ENCODE measurements at places on chromosomes 3 and 15.

- no peak for DNase-seq
Measured at GRCh38 chr3:111666041-111666735, 71.0 kb upstream of the ZBED2 start.

DNA sequence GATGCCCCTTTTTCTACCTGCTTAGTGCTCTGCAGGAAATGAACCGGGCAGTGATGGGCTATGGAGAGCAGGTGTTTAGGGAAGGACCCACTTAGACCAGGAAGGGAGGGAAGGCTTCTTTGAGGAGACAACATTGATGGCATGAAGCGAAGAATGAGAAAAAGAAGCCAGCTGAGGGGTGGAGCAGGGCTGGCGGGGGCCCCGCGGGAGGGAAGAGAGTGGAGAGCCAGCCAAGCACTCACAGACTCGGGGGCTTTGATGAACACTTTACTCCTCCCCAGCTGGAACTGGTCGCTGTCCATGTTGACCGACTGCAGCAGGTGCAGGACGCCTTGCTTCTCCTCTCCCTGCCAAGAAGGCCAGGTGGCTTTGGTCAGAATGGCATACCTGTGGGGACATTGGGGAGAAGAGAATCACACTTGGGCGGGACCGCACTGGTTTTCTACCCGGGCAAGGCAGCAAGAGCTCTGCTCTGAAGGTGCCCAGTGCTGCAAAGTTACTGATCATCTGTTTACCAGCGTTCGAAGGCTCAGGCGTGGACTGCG lies 28.4 kb upstream of the LDHAL6B start:
- DNase-seq = no peak

GRCh38 chr3:11136830-11137626 lies 17.3 kb upstream of the HRH1 start:
- no peak for DNase-seq

DNA sequence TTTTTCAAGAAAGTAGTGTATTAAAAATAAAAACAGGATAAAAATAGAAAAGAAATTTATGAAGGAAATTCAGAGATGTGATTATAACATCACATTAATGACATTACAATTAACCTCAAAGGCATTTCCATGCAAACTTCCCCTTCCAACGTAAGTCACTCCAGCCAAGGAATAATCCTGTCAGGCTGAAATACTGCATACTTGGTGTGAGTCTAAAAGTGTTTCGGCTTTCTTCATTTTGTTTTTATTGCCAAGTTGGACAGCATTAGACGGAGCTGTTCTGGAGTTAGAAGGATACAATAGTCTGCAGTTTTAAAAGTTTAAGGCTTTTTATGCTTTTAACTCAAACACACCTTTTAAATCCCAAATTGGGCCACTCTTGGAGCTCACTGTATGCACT lies 435.0 kb downstream of the MECOM start:
- DNase-seq = no peak

DNA sequence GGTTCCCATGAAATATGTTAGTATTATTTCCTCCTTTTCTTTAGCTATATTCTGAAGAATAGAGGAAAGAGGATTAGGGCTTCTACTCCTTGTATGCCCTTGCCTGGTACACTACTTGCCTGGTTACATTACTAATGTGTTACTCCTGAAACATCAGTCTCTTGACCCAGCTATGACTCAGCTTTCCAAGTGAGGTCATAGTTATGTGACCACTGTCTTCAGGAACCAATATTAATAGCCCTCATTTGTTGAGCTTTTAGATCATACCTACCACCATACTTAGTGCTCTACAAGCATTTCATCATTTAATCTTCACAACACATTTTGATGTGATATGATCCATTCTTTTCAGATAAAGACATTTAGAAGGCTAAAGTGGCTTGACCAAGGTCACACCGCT lies 60.3 kb downstream of the CMSS1 start:
- peak; percentile 24 for DNase-seq

GRCh38 chr3:159532577-159532976 lies 456.1 kb upstream of the IL12A start:
- no peak for DNase-seq

GRCh38 chr15:69021895-69022294 lies 7.4 kb downstream of the NOX5 start:
- no peak for DNase-seq

DNA sequence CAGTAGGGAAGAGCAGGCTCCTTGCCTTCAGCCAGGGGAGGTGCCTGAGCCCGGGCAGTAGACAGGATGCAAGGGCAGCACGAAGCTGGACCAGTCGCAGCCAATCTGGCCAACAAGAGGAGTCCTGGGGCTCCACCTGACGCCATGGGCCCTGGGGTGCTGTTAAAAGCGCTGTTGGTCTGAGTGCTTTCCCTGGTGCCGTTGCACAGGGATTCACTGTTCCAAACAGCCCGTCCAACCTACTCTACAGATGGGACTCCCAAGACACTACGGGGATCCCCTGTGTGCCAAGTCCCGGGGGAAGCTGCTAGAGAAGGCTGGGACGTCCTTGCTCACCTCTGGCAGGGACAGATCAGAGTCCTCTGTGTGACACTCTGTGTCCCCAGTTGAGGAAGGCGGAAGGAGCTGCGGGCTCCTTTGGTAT lies 632 bp downstream of the CTSH start:
- no peak for DNase-seq

GRCh38 chr3:67490658-67491057 lies 163.8 kb downstream of the SUCLG2 start:
- DNase-seq = no peak

DNA sequence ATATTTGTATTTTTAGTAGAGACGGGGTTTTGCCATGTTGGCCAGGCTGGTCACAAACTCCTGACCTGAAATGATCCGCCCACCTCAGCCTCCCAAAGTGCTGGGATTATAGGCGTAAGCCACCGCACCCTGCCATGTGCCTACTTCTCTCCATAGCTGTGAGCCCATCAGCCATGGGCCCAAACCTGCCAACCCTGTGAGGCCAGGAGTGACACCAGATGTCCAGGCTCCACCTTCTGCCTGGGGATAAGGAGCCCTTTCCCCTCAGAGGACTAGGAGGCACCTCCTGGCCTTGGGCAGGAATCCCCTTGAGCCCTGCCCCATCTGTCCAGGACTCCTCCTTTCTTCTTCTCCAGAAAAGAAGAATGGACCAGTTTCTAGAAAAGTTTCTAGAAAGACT lies 14.2 kb upstream of the RFT1 start:
- no peak for DNase-seq

- peak; percentile 54 for DNase-seq
Measured at GRCh38 chr3:171956705-171957104, 82.7 kb upstream of the FNDC3B start.

GRCh38 chr3:99466331-99466730 lies 172.1 kb upstream of the COL8A1 start:
- DNase-seq = no peak

- no peak for DNase-seq
Measured at GRCh38 chr3:17542591-17542990, 199.8 kb downstream of the TBC1D5 start.

- DNase-seq = peak; percentile 32
Measured at GRCh38 chr3:119580067-119580760, 922 bp downstream of the ADPRH start.

DNA sequence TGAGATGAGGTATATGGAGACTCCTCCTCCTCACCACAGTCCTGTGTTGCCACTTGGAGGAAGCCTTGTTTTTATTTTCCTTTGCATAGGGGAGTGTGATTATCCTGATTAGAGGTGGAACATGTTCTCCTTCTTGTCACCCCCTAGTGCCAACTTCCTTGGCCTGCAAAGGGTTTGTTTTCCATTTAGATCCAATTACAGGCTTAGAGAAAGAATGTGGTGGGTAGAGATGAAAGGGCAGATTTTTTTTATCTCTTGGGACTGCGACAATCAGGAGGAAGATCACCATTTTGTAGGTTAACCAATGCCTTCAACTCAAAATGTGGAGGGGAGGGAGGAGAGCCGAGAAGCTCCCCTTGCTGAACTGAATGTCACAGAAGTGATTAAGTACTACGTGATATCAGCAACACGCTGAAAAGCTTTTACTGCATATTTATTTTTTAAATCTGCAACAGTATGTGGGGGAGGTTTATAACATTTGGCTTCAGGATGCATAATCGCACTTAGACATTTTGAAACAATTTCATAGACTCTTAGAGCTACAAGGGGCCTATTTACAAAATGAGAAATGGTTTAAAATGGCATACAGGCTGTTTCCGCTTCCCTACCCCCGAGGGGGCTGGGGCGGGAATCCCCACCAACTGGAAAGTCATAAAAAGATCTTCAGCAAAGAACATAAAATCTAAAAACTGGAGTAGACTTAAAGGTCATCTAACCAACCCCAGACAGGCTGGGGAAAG lies 2.4 kb downstream of the LMCD1 start:
- no peak for DNase-seq

DNA sequence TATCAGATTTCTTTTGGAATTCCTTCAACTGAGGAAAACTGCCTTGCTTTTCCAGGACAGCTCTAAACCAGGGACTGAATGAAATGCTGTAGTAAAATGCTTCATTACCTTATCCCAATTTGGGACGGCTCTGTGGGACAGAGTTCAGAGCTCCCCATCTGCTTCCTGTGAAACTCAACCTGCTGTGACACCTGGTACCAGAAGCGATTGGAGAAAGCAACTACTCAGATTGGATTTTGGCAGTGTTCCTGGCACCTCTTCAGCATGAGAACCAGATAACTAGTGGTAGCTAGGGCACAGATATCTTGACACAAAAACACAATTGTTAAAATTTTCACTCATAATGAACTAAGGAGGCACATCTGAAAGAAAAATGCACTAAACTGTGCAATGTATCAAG lies 539.1 kb downstream of the SI start:
- no peak for DNase-seq

- DNase-seq = no peak
Measured at GRCh38 chr15:45710657-45711056, 75.8 kb downstream of the SQOR start.

DNA sequence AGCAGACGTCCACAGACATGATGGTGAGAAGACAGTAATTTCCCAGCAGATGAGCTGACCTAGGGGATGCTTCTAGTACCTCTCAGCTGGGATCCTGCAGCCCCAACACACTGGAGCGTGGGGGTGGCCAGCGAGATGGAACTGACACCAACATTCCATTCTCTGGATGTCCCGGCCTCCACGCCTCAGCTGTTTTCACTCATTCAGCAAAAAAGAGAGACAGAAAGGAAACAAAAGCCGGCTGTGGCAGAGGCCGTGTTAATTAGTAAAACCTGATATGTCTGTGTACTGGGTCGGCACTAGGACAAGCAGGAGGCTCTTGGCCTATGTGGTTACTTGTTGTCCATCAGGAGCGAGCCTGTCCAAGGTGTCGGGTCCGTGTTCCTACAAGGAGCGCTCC lies 82.6 kb upstream of the MYZAP start:
- no peak for DNase-seq

GRCh38 chr3:23815879-23816278 lies 10.1 kb downstream of the UBE2E1 start:
- DNase-seq = no peak

- DNase-seq = no peak
Measured at GRCh38 chr15:39976291-39977274, 42.7 kb downstream of the EIF2AK4 start.

DNA sequence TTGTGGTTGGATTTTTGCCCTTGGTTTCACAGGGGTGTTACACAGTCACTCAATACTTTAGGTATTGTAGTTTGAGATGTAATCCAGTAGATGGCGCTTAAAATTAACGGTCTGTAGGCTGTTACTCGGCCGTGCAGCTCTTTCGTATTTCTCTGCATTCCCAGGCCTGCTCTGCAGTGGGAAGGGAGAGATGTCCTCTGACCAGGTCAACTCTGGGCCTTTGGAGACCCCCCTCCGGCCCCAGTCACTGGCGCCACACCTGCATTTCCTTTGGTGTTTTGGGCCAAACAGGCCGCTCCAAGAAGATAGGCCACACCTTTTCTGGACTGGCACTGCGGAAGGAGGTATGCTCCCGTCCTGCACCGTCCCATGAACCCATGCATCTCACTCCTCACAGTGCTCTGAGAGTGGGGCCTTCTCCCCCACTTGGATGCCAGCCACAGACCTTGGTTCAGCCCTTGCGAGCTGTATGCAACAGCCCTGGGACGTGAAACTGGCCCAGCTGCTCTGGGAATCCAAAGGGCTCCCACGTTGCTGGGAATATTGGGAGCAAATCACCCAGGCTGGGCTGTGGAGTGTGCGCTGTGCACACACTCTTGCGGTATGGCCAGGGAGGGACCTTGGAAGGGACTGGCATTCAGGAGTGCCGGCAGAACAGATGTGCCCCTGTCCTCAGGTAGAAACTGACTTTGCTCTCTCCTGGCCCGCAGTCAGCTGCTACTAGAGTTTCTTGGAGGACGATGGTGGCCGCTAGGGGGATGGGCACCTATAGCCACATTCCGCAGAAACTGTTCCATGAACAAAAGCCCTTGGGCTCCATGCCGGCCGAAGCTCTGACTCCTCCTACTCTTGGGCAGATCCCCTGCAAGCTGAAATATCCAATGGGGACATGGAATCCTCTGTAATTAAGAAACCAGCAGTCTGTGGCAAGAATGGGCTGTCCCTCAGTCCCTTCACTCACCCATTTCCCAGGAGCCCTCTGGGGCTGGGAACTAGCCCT lies 410.5 kb upstream of the CADM2 start:
- DNase-seq = peak; percentile 20

DNA sequence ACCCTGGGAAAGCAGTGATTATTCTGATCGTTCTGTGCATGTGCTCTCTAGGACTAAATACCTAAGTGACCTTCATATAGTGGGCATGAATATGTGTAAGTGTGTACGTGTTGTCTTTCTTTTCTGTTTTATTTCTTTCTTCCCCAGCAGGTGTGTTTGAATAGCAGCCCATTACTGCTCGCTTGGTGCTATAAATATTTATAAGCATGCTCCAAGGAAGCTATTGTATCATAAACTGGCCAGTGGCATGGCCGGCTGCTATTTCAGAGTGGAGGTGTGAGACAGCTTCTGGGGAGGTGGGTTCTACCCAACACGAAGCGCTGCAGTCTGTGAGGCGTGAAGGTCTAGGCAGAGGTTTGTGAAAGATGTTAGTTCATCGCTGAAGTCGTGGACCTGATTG lies 641.8 kb downstream of the NTRK3 start:
- no peak for DNase-seq

- DNase-seq = no peak
Measured at GRCh38 chr3:195616681-195617080, 32.9 kb upstream of the APOD start.

DNA sequence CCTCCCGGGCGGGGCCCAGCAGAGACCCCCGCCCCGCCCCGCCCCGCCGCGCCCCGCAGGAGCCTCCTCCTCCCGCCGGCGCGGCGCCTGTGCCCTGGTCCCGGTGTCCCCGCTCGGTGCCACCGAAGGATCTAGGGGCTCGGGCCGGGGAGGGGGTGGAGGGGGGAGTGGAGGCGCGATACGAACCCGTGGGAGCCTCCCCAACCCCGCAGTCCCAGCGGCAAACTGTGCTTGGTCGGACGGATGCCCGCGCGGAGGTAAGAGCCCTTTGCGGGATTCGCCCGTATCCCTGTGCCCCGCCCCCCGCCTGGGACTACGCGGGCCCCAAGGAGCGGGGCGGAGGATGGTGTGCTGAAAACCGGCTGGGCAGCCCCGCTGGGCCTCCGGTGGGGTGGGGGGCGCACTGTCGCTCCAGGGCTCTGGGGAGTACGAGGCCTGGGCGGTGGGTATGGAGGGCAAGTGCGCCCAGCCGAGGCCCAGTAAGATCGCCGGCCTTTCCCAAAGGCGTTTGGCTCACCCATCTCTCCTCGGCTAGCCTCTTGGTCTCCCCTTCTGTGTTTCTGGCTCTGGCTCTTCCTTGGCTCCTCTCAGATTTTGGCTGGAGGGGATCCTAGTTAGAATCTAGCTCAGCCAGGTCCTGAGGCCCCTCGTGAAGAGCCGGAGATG lies 65.6 kb upstream of the POLG start:
- no peak for DNase-seq

- DNase-seq = no peak
Measured at GRCh38 chr3:152260026-152260425, 8.7 kb upstream of the MBNL1 start.

- no peak for DNase-seq
Measured at GRCh38 chr3:76502076-76502475, 537.8 kb upstream of the ROBO2 start.

Data from hematopoietic multipotent progenitor cell treated with erythropoietin and hydrocortisone succinate and interleukin-3 and kit ligand, for 8 days (in vitro differentiated cells).